Effector CD8-positive, alpha-beta T cell (primary cell): ENCODE measurements at places on chromosomes 2 and 18.

DNA sequence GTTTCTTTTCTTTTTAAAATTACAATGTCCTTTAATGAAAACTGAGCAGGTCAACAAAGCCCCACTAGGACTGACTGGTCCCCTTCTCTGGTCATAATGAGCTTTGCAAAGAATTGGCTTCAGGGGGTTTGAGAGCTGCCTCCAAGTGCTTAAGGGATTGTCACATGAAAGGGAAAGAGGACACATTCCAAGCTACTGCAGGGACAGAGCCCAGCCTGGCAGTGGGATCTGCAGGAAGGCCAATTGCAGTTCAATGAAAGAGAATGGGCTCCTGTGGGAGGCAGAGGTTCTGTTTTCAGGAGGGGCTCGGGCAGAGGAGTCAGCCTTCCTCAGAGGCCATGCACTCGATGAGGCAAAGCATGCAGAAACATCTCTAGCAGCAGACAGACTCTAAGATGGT is 84.1 kb upstream of the ACKR3 start:
- DNase-seq: no peak

GRCh38 chr2:101551336-101551888 is 76.5 kb upstream of the RFX8 start:
- no peak for DNase-seq

DNA sequence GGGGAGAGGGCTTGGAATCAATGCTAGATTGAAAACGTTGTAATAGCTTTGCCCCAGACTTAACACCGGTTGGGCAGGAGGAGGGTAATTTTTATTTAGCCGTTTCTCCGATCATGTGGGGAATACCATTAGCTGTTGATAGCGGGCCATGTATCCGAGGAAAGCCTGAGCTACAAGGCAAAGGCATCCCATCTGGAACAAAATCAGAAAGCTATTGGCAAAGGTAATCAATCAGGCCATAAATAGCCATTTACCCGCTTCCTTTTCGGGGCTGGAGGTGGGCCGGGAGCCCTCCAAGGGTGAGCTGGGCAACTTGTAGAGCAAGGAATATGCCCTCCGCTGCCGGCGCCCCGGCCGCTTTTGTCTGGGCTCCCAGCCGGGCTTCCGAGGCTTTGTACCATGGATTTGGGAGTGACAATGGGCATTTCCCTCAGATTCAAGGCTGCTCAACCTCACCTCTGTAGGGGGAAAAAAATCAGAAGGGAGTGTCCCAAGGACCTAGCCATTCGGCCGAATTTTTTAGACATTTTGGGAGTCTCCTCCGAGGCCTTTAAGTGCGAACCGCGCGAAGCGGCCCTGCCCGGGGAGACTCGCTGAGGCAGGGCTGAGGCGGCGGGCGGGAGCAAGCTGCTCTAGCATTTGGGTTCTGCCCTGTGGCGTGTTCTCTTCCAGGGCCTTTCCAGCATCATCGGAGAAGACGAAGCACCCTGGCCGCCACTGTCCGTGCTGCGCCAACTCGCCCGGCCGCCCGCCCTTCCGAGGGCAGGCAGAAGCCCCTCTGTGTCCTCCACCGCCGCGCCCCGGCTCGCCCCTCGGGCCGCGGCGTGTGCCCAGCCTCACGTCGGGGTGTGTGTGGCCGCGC is 1.1 kb upstream of the HOXD9 start:
- DNase-seq: no peak

DNA sequence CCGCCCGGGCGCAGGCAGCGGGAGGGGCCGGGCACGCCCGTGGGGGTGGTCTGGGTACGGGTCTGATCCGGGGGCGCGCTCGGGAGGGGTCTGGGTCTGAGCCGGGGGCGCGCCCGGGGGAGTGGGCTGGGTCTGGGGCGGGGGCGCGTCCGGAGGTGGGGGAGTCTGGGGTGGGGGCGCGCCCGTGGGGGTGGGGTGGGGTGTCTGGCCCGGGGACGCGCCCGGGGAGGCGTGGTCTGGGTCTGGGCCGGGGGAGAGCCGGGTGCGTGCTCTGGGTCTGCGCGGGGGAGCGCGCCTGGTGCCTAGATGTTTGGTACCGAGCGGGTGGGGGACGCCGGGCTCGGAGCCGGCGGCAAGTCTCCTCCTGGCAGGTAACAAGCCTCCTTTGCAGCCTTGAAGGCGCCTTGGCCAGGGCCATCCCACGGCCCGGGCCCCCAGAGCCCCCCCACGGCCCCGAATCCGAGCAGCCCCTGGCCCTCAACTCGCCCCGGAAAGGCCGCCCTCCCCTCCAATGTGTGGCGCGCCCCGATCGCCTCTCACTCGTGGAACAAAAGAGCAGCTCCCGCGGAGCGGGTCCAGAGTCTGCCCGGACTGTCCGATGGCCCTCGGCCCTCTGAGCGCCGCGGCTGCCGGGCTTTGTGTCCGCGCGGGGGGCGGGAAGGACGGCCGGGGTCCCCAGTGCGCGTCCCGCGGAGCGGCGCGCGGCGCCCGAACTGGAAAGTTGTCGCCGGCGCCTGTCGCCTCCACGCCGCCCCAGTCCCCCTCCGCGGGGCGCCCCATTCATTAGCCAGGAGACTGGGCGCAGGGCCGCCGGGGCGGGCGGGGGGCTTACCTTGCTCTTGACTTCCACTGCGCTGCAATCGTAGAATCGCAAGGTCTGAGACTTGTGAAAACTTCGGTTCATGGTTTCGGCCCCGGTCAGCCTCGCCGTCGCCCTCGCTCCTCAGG is 595 bp downstream of the PARD6G start:
- DNase-seq: no peak

DNA sequence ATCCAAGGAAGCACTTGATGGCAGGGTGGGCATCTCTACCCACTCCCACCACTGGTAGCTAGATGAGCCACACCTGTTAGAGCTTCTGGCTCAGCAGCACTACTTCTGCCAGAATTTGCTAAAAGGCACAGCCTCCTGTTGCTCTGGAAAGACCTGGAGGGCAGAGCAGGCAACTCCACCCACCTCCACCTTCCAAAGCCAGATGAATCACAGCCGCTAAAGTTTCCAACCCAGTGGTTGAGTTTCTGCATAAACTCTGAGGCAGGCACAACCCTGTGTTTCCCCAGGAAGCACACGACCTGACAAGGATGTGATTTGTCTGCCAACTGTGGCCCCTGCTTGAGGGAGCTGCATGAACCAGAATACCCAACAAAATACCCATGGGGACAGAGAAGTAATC is 111.6 kb upstream of the GCFC2 start:
- DNase-seq: no peak

- DNase-seq: no peak
Observed at GRCh38 chr2:96325041-96325883, at the start of gene ITPRIPL1. Gene ITPRIPL1, plus strand, starts transcription at chr2:96325317. Its CDS starts 523 bp downstream, at chr2:96325840.

DNA sequence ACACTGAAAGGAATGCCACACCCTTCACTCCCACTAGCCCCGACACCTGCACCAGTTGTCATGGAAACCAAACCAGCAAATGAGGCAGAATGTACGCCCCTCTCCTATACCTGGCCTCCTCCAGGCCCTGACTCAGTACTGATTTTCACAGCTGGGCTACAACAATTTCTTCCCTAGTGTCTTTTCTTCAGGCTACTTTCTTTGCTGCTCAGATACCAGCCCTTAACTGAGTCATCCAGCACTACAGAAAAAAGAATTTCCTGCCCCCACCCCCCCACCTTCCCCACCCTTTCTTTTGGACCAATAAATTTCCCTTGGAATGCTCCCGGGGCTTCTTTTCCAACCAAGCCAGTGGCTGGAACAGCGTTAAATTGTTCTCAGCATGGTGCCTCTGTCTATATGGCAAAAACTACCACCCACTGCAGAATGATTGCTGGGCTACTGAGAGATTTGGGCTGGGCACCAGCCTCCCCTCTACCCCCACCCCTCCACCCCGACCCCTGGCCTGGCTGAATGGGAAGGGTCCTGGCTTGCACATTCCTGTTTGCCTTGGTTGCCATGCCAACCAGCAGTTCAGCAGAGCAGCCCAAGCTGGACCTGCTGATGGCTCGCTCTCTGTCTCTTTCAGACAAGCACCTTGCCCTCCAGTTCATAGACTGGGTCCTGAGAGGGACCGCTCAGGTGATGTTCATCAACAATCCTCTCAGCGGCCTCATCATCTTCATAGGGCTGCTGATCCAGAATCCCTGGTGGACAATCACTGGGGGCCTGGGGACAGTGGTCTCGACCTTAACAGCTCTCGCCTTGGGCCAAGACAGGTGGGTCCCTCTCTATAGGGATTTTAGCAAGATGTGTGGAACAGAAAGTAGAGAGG is 11.3 kb downstream of the SLC14A2 start:
- no peak for DNase-seq

DNA sequence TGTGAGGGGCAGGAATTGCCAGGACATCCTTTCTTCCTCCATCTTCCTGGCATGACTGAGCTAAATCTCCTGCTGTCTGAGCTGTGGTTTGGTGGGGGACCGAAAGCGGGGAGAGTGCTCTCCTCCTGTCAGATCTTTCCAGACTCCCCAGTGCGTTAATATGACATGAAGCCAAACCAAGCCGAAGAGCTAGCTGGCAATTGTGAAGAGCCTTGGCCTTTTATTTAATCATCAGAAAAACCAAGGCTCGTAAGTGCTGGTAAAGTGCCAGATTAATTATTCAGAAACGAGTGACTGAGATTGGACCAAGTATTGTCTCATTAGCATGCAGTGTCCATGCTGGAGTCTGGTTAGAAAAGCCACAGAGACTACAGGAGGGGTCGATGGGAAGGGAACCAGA is 14.5 kb upstream of the LRPPRC start:
- no peak for DNase-seq

GRCh38 chr2:200479692-200480265 is 30.1 kb downstream of the KCTD18 start:
- DNase-seq: no peak

DNA sequence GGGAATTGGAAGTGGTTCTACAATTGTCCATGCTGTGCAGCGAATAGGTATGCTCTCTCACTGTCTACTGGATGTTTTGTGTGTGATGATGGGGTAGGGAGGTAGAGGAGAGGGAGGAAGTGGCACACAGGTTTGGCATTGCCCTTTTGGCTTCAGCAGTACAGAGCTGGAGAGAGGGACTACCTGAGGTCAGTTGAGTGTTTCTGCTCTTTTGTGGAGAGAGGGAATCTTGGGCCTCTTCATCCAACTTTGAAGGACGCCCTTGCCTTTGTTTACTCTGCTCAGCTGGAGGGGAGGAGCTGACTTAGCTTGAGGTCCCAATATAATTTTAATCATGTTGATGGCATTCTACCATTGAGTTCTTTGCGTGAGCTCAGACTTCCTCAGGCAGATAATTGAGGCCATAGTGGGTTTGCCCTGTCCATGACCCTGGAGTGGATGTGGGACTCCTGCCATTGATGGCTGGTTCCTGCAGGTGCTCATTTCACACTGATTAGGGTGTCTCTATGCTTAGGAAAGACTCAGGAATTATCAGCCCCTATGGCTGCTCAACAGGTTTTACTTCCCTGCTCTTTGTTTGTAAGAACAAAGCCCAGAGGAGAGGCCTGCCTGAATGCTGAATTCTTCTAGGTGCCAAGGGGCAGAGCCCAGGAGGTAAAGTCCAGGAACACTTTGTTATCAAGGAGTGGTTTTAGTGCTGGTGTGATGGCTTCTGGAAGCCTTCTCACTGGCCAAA is 7.2 kb downstream of the RPIA start:
- DNase-seq: no peak

- no peak for DNase-seq
Observed at GRCh38 chr2:142445551-142446072, 314.8 kb upstream of the LRP1B start.

DNA sequence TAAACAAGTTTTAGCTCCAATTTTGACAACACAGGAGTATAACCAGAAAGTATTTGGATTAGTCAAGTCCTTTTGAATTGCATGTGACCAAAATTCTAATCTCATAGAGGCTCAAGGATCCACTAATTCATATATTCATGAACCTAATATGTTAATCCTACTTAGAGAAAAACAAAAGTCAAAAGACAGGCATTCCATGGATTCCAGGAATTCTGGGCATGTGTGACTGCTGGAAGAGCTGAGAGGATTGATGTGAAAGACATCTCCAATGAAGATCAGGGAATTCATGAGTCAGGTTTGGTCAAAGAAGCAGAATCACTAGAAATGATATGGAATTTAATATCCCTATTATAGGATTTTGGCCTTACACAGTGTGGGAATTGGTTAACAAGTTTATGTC is 1494.6 kb upstream of the DDX18 start:
- DNase-seq: no peak

- no peak for DNase-seq
Observed at GRCh38 chr2:186749219-186749618, 55.4 kb downstream of the FAM171B start.

DNA sequence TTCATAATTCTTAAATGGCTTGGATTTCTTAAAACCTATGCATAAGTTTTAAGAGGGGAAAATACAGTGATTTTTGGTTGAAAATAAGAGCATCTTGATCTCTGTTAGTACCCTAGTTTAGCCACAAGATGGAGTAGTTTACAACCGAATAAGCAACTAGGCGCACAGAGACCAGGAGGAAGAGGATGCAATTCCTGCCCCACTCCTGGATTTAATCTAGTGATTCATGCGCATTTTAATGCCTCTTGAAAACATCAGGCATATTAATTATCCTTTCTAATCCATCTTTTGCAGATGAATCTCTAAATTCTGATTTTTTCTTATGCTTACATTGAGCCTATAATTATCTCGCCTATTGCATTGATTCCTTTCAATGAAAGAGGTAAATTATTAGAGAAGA is 76.7 kb downstream of the MRPS9 start:
- DNase-seq: no peak

DNA sequence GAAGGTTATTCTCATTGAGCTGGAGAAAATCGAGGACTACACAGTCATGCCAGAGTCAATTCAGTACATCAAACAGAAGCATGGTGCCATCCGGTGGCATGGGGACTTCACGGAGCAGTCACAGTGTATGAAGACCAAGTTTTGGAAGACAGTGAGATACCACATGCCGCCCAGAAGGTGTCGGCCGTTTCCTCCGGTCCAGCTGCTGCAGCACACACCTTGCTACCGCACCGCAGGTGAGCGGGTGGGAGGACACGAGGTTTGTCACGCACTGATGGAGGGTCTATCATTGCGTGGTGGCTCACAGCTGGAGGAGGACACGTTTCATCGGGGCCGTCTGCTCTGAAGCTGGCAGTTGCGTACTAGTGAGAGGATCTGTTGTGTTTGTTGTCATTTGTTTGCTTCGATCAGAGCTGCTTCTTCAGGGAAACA is 48.2 kb downstream of the IL1RL2 start:
- DNase-seq: no peak

GRCh38 chr2:96530474-96531357 is 5.8 kb upstream of the ARID5A start:
- no peak for DNase-seq

- DNase-seq: no peak
Observed at GRCh38 chr2:39411181-39411944, 25.7 kb downstream of the MAP4K3 start.

DNA sequence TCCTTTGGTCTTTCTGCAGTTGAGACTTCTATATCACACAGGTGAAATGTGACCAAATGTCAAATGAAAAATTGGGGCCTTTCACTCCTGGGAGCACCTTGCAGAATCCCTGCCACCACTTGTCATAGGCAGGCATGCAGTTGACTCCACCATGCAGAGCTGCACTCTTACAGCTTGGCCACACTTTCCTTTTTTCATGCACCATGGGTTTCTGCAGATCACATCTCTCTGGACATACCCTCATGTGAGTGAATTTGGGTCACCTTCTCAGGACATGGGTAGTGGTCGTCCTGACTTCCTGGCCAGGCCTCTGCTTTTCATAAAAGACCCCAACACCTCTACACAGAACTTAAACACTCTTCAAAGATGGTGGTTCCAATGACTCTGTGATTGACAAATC is 155.1 kb upstream of the RAB12 start:
- DNase-seq: no peak

GRCh38 chr2:189102735-189103134 is 76.8 kb downstream of the COL5A2 start:
- no peak for DNase-seq
